ENCODE measurements at places on chromosomes 4 and X. TPM values are rescaled to one million over a fixed set of nuclear protein-coding genes. Genes with fewer than 3 reads are reported as not detected.

- no peaks in the 10 kb centered on the region for H3K4me1 ChIP-seq
- no peak overlapping the region for H3K4me3 ChIP-seq
- no peak overlapping the region for H3K27ac ChIP-seq
- no peaks in the 10 kb centered on the region for H3K36me3 ChIP-seq
- DNase-seq, result no peak
- H3K27me3 ChIP-seq, result no peaks in the 10 kb centered on the region
Measured at GRCh38 chr4:35900286-35901243, 343.7 kb downstream of the ARAP2 start.

DNA sequence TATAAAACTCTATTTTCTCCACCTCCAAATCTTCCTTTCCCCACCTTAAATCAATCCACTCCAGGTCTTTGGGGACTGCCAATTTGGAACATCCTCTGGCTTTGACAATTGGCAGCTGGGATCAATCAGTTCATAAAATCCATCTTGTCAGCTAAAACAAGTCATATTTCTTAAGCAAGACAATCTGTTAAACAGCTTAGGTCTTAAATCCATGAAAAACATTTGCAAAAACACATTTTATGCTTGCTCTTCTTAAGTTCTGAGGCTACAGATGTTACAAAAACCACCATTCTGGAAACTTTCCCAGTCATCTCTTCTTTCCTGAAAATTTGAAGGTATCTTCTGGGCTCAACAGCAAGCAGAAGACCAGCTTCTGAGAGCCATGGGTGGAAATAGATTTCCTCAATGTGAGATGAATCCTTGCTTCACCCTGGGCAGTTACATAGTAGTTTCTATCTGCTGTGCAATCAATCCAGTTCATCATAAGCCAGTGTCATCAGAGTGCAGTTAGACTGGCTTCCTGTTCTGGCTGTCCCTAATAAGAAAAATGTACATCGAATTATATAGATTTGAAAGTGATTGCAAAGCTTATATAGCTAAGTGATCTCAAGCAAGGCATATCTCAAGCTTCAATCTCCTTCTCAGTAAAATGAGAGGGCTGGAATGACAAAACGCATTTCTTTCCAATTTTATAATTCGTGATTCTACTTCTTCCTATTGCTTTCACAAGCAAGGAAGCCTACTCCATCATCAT is 402.7 kb upstream of the INTU start:
- H3K36me3 ChIP-seq, result no peaks in the 10 kb centered on the region
- H3K4me3 ChIP-seq, result no peak overlapping the region
- no peak overlapping the region for H3K27ac ChIP-seq
- H3K27me3 ChIP-seq, result no peaks in the 10 kb centered on the region
- DNase-seq, result no peak

GRCh38 chrX:39682778-39683177 is 415.0 kb downstream of the BCOR start:
- DNase-seq, result no peak
- peaks cover 1% of the 10 kb centered on the region for H3K4me1 ChIP-seq
- no peaks in the 10 kb centered on the region for H3K27me3 ChIP-seq
- H3K4me3 ChIP-seq, result no peak overlapping the region
- no peaks in the 10 kb centered on the region for H3K36me3 ChIP-seq
- H3K27ac ChIP-seq, result no peak overlapping the region

The SGMS2 gene
- 89.0 TPM for total RNA-seq

DNA sequence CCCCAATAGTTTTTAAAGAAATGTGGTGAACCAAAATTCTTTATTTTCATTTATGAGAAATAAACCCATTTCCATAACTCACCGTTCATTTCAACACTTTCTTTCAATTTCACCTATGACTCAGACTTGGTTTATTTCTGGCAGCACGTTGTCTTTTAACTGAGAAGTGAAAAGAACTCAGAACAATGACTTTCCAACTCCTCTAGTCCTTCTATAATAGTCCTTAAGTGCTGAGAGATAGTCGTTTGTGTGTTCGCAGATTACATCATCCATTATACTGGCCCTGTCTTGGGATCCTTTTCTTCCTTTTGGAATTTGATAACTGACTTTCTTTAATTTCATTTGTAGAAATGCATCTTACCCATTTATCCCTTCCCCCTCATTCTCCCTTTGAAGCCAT is 113.6 kb downstream of the GLUD2 start:
- no peaks in the 10 kb centered on the region for H3K36me3 ChIP-seq
- H3K4me3 ChIP-seq, result no peak overlapping the region
- no peak overlapping the region for H3K27ac ChIP-seq
- no peaks in the 10 kb centered on the region for H3K27me3 ChIP-seq
- no peaks in the 10 kb centered on the region for H3K4me1 ChIP-seq

The VCX3B gene
- not detected for total RNA-seq

The SPANXB1 gene
- total RNA-seq, result not detected

Data from lower lobe of right lung (tissue), 2 donors.